ENCODE measurements at places on chromosomes 11 and 22.

DNA sequence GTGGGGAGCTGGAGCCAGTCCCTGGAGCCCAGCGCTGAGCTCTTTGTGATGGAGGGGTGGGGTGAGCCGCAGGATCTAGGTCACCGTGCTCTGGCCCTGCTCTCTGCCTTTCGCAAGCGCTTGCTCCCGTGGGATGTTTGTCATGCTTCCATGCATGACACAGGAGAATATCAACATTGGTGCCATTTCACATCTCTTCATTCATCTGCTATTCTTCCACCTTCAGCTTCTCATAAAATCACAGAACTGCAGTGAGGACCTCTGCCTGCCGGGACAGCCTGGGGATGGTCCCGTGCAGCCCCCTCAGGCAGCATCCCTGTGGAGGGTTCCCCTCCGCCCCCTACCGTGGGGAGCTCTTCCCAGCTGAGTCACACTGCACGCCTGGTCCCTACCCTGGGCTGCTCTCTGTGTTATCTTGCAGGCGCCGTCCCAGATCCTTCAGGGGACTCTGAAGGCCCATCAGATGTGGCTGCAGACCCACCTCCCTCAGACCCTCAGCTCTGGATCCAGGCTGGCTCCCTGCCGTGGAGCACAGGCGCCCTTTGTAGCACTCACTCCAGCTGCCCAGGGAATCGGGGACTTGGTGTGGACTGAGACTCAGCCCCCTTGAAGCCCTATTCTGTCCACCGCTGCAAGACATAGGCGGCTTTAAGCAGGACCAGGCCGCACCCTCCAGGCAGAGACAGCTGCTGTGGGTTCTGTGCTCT, 5.1 kb upstream of the SEPTIN5 start:
- DNase-seq: peak; percentile 9

DNA sequence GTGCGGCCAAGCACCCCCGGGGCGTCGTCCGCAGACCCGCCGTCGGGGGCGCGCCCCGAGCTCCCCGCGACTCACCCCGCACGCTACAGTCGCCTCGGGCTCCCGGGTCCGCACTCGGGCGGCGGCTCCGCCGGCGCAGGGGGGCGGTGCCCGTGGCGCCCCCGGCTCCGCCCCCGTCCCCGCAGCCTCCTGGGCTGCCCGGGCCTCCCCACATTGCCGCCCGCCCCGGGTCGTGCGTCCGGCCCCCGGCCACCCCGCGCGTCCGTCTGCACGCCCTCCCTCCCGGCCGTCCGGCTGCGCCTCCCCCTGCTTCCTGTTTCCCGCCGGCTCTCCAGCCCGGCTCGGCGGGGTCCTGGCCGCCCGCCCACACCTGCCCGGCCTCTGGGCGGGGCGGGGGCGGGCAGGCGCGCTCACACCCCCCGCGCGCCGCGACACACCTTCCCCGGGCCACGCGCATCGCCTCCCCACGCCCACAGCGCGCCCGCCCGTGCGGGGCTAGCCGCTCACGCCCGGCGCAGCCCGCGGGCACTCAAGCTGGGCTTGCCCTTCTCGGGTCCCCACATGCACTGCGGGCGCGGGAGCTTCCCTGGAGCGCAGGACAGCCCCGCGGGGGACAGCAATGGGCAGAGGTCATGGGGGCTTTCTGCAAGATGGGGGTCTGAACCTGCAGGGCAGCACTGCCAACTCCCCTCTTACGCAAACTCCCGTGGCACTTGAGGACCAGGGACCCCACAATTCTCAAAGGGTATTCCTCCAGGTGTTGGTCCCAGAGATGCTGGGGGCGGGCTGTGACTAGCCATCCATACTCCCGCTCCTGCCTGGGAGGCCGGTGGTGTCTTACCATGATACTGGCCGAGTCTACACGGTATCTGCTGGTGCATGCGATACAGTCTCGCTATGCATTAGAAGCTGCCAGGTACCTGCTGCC, at the start of gene CARD10:
Gene CARD10, minus strand, starts transcription at position 148 of the 928 bp plus-strand sequence. CDS start 215 bp downstream, outside the sequence.
- DNase-seq: no peak

- DNase-seq: no peak
Measured at GRCh38 chr22:41146573-41146972, 54.2 kb downstream of the EP300 start.

DNA sequence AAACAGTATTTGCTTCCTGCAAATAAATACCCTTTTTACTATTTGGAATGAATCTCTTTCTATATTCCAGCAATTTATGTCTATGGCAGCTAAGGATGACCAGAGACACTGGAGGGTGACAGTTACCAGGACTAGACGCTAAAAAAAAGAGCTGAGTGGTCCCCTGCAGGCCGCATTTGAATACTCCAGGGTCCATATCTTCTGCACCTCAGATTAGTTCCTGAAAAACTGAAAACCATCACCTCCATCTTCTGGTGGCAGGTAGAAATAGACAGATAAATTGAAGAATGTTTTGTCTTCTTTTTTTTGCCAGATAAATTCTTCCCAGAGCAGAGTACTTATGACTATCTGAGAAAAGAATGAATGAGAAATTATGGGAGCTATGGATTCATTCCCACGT, 145.6 kb downstream of the CSNK2A3 start:
- no peak for DNase-seq

GRCh38 chr11:71269603-71270511, 17.5 kb upstream of the SHANK2 start:
- no peak for DNase-seq

GRCh38 chr22:39039306-39040126, 1.1 kb upstream of the APOBEC3F start:
- DNase-seq: no peak

DNA sequence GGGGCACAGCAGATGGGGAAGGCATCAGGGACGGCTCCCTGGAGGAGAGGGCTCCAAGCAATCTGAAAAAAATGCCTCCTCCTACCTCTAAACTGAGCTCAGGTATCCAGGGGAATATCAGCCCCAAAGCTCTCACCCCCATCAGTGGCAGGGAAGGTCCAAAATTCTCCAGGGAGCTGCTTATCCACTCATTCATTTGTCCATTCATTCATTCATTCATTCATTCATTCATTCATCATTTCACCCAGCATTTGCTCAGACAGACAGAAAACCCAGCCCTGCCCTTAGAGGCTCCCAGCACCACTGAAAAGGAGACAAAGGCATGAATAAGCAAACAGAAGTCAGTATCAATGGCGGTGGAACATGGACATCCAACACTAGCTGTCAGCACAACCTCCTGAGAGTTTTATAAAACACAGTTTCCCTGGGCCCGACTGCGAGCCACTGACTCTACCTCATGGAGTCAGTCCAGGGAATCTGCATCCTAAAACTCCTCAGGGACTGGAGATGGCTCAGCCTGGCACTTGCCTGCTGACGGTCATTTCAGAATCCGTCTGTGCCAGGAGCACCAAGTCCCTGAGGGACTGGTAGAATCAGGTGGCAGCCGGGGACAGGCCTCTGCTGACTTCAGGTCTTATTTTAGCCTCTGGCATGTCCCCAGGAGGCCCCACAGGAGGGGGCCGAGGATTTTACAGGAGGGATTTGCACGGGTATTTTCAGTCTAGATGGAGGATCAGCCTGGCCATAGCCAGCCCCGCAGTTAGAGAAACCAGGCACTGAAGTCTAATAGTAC, 164.6 kb downstream of the MN1 start:
- DNase-seq: no peak

DNA sequence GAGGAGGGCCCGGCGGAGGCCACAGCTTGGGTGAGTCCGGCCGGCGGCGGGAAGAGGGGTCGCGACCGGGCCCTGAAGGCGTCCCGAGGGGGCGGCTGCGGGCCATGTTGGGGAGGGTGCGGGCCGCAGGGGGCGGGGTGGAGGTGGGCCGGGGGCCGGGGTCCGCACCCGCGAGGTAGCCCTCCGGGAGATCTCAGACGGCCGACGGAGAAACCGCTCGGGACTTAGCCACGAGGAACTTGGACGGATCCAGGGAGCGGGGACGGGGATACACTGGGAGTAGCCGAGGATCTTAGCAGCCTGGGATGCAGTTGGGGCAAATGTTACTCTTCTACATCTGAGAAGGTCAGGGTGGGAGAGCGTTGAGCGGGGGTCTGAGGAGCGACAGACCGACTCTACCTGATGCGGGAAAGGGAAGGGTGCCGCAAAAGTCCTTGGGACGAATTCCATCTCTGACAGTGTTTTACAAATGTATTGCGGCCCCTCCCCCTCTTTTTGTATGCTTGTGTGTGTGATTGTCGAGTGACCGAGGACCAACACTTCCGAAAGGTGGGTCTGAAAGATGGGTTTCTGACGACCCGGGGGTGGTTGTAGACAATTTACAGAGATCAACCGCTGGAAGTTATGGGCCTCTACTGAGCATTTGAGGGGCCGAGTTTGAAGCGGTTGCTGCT, 658 bp downstream of the STIP1 start:
- DNase-seq: no peak

- DNase-seq: no peak
Measured at GRCh38 chr11:113705871-113706655, at the start of gene TMPRSS5. Gene TMPRSS5 (minus strand): TSS chr11:113706308. CDS start chr11:113706224, 84 bp downstream.

DNA sequence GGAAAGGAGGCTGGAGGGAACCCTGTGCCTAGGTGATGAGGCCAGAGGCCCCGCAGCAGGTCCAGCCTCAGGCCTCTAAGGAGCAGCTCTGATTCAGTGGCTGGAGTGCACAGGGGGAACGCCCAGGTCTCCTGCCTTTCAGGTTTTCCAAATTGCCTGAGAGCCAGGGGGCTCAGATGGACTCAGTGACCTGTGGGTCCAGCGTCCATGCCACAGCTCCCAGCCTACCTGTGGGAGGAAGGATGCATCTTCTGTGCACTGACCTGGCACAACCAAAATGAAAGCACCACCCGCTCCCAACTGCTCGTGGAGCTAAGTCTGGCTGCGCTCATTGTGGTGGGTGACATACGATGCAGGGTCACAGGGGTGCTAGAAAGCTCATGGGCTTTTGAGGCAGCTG, 82.8 kb downstream of the FEZ1 start:
- no peak for DNase-seq

All from right hindlimb (tissue), 1 donor.